ENCODE measurements at places on chromosomes 5 and 9. TPM values are rescaled to one million over a fixed set of nuclear protein-coding genes. Genes with fewer than 3 reads are reported as not detected.

The KCTD16 gene
- total RNA-seq, result 0.20 TPM

The TMEFF1 gene
- total RNA-seq, result 4.7 TPM

The TTC33 gene
- total RNA-seq, result 22.0 TPM

The KCNV2 gene
- not detected for total RNA-seq

The ELAVL2 gene
- 3.2 TPM for total RNA-seq

The NUTM2F gene
- not detected for total RNA-seq

The COQ4 gene
- total RNA-seq, result 18.2 TPM

The CNTLN gene
- total RNA-seq, result 18.6 TPM

The FAM151B gene
- 7.6 TPM for total RNA-seq

The FRRS1L gene
- 1.5 TPM for total RNA-seq

The SPINK7 gene
- total RNA-seq, result 0.59 TPM

The TUSC1 gene
- 10.2 TPM for total RNA-seq

The RUFY1 gene
- total RNA-seq, result 47.9 TPM

The NACC2 gene
- 2.9 TPM for total RNA-seq

The GPBP1 gene
- 114 TPM for total RNA-seq

The SPATA31A3 gene
- total RNA-seq, result not detected

The GRPEL2 gene
- total RNA-seq, result 17.6 TPM

The OLFML2A gene
- total RNA-seq, result 49.1 TPM

The DRD1 gene
- total RNA-seq, result 0.10 TPM

The GGTA1 gene
- 9.6 TPM for total RNA-seq
